ENCODE measurements at places on chromosomes 2 and 18. TPM values are rescaled to one million over a fixed set of nuclear protein-coding genes. Genes with fewer than 3 reads are reported as not detected.

DNA sequence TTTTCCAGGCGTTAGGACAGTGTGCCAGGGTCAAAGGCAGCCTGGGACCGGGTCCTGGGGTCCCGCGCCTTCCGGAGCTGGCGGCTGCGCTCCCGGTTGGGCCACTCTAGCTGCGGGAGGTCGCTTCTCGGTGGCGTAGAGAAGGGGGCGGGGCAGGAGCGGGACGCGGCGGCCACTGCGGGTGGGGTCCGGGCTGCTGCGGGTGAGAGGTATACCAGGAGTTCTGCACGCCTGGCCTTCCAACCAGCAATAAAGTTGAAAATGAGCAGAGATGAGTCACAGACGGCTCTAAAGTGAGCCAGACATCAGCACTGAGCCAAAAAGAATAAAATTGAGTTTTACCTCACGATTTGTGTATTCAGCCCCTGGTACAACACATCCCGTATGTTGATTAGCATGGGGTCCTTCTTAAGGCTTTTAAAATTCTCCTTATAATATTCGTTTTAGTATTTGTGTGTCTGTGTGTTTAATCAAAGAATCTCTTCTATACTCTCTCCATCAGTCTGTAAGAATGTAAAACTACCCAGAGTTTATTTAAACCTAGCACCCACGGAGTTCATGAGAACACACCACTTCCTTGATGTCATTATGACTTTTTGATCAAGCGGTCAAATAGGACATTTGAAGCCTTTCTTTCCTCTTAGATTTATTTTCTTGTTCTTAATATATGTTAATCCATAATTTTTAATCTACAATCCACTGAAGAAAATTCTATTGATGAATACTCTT, at the start of gene C1GALT1C1L:
Gene C1GALT1C1L (minus strand): TSS at position 108 of the 729 bp plus-strand sequence. CDS start 107 bp downstream, at position 1.
- DNase-seq: no peak
- H3K4me3 ChIP-seq: peak within 1 kb of the TSS; percentile 80
- no peaks in the 10 kb centered on the region for H3K36me3 ChIP-seq
- H3K4me1 ChIP-seq: peaks cover 2% of the 10 kb centered on the region
- no peaks in the 10 kb centered on the region for H3K27me3 ChIP-seq

FAM124B gene
- 4.0 TPM for total RNA-seq

DNA sequence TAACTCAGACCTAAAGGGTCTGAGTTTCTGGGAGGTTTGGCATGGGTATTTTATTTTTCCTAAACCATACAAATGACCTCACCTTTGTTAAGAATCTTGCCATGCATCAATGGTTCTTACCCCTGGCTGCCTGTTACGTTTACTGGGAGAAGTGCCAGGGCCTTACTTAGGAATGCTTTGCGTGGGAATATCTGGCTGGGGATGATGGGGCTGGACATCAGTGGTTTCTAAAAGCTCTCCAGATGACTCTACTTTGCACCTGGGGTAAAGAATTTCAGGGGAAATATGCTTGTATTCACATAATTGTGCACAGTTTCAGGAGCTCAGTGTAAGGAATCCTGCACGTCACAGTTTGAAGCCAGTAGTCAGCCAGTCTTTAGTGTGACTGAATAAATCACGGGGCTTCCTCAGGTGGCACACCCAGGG, 18.2 kb upstream of the DAW1 start:
- no peak overlapping the region for H3K4me3 ChIP-seq
- H3K36me3 ChIP-seq: no peaks in the 10 kb centered on the region
- H3K27ac ChIP-seq: peak overlapping the region; percentile 6
- peak; percentile 37 for DNase-seq
- no peaks in the 10 kb centered on the region for H3K27me3 ChIP-seq

GPR45 gene
- total RNA-seq: not detected

DNA sequence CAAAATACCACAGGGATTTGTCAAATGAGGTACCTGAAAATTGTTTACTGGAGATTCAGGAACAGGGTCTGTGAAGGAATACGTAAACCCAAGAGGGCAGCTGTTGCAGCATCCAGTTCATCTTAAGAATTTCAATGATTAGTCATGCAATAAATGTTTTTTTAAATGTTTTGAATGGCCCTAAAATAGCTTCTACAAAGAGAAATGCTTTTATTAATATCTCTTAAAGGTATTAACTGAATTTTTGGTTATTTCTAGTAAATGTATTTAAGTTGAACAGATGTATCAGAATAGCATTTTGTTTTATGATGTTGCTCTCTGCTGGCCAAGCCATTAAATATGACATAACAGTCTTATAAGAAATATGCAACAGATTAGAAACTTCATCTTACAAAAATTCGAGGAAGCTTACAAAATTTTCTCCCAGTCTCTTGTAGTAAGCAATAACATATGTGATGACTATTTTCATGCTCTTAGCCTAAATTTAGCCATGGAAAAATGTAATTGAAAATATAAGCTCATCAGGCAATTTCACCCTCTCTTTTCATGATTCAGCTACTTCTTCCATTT, 863.9 kb downstream of the SUCLG1 start:
- no peak overlapping the region for H3K4me3 ChIP-seq
- DNase-seq: no peak
- no peaks in the 10 kb centered on the region for H3K4me1 ChIP-seq
- H3K27me3 ChIP-seq: no peaks in the 10 kb centered on the region
- H3K27ac ChIP-seq: no peak overlapping the region
- no peaks in the 10 kb centered on the region for H3K36me3 ChIP-seq

GRCh38 chr2:98295721-98296414, 50.4 kb upstream of the CNGA3 start:
- H3K36me3 ChIP-seq: no peaks in the 10 kb centered on the region
- H3K4me3 ChIP-seq: no peak overlapping the region
- H3K4me1 ChIP-seq: no peaks in the 10 kb centered on the region
- H3K27me3 ChIP-seq: no peaks in the 10 kb centered on the region
- H3K27ac ChIP-seq: no peak overlapping the region
- DNase-seq: no peak

GRCh38 chr2:106735807-106736206, 150.2 kb downstream of the ST6GAL2 start:
- no peak overlapping the region for H3K4me3 ChIP-seq
- H3K4me1 ChIP-seq: no peaks in the 10 kb centered on the region
- H3K27ac ChIP-seq: no peak overlapping the region
- no peaks in the 10 kb centered on the region for H3K36me3 ChIP-seq
- DNase-seq: no peak
- H3K27me3 ChIP-seq: no peaks in the 10 kb centered on the region

PFN4 gene
- total RNA-seq: 1.9 TPM

GRCh38 chr18:11149441-11150270, at the start of gene PIEZO2:
Gene PIEZO2 (minus strand): TSS chr18:11149569. CDS start chr18:11148588, 981 bp downstream.
- H3K27ac ChIP-seq: no peak within 1 kb of the TSS
- peaks cover 3% of the 10 kb centered on the region for H3K4me1 ChIP-seq
- no peak for DNase-seq
- no peaks in the 10 kb centered on the region for H3K27me3 ChIP-seq

DNA sequence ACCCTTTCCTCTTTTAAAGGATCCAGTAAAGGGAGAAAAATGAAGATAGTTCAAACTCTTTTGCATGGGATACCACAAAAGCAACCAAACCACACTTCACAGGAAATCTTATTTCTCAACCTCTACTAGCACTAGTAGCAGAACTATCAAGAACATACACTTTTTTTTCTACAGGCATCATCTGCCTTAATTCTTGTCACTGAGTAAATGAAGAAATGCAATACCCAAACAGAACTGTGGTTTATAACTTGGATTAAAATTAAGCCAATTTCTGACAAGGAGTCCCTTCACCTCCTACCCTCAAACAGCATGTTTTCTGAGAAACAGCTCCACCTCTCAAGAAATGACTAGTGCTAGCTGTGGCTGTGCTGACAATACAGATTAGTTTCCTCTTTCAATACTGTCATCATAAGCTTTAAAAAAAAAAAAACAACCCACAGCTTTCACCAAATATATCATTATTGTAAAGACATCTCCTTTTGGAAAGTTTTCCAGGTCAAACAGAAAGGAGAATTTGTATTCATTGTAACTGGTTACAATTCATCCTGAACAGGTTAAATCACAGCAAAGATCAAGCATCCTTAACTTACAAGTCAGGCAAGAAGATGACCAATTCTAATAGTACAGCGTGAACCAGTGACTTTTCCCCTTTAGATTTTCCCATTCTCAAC, 44.4 kb downstream of the PTPN2 start:
- H3K4me1 ChIP-seq: peaks cover 18% of the 10 kb centered on the region
- peak overlapping the region; percentile 40 for H3K27ac ChIP-seq
- peak overlapping the region; percentile 13 for H3K4me3 ChIP-seq
- no peak for DNase-seq
- no peaks in the 10 kb centered on the region for H3K27me3 ChIP-seq

DNA sequence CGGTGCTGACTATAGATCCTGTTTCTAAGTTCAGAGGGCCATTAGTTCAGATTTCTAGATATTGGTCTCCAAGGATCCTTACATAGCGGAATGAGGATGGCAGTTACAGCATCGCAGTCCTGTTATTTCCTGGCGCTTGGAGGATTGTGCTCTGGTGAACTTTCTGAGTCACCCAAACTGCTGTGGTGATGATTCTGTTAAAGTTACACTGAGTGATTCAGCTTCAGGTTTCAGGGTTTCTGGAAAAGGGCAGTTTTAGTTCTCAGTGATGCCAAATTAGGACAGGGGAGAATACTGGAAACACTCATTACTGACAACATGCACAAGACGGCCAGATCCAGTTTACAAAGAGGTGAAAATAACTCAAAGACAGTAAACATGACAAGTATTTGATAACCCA, 52.1 kb upstream of the ANKRD62 start:
- H3K4me3 ChIP-seq: no peak overlapping the region
- H3K27ac ChIP-seq: no peak overlapping the region
- H3K4me1 ChIP-seq: peaks cover 8% of the 10 kb centered on the region
- H3K36me3 ChIP-seq: no peaks in the 10 kb centered on the region

- no peaks in the 10 kb centered on the region for H3K27me3 ChIP-seq
- peak overlapping the region; percentile 56 for H3K27ac ChIP-seq
- no peak overlapping the region for H3K4me3 ChIP-seq
- DNase-seq: no peak
- H3K4me1 ChIP-seq: peaks cover 63% of the 10 kb centered on the region
Observed at GRCh38 chr2:33077311-33077710, 130.6 kb downstream of the LTBP1 start.

CYP26B1 gene
- 6.0 TPM for total RNA-seq

DNA sequence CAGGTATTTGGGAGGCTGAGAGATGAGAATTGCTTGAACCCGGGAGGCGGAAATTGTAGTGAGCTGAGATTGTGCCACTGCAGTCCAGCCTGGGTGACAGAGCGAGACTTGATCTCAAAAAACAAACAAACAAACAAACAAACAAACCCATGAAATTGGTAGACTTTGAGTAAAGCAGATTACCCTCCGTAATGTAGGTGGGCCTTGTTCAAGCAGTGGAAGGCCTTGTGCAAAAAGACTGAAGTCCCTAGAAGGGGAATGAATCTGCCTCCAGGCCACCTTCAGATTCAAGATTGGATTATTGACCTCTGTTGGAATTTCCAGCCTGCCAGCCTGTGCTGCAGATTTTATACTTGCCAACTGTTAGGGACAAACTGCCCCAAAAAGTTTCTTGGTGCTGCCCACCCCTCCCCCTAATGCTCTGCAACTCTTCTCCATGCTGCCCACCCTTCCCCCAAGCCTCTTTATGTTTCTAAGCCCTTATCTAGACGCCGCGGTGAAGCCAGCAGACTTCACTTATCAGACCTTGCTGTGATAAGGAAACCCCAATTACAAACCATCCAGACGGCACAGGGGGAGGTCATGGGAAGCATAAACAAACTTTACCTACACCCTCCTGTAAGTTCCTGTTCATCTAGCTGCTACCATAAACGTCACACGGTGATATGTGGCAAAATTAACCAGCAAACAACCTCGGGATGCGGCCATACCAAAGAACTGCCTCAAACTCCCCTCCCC, 17.0 kb downstream of the CYP27A1 start:
- H3K27me3 ChIP-seq: no peaks in the 10 kb centered on the region
- H3K4me1 ChIP-seq: peaks cover 6% of the 10 kb centered on the region
- H3K36me3 ChIP-seq: no peaks in the 10 kb centered on the region
- H3K4me3 ChIP-seq: no peak overlapping the region
- H3K27ac ChIP-seq: no peak overlapping the region

- H3K36me3 ChIP-seq: no peaks in the 10 kb centered on the region
- DNase-seq: no peak
- no peak overlapping the region for H3K27ac ChIP-seq
- no peak overlapping the region for H3K4me3 ChIP-seq
- H3K27me3 ChIP-seq: no peaks in the 10 kb centered on the region
Observed at GRCh38 chr2:105573490-105573889, 171.2 kb upstream of the NCK2 start.

- no peaks in the 10 kb centered on the region for H3K4me1 ChIP-seq
- no peaks in the 10 kb centered on the region for H3K27me3 ChIP-seq
- no peak overlapping the region for H3K4me3 ChIP-seq
- no peaks in the 10 kb centered on the region for H3K36me3 ChIP-seq
- no peak overlapping the region for H3K27ac ChIP-seq
Observed at GRCh38 chr2:184689638-184690037, 91.3 kb downstream of the ZNF804A start.

DNA sequence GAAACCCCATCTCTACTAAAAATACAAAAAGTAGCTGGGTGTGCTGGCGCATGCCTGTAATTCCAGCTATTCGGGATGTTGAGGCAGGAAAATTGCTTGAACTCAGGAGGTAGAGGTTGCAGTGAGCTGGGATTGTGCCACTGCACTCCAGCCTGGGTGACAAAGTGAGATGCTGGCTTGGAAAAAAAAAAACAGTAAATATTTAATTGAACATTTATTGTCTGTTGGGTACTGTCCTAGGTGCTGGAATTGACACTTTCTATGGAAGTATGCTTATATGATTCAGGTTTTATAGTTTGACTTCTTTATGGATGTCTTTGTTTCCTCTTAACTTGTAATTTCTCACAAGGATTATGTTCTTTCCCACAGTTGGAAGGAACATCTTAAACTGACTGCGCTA, 633.1 kb upstream of the SETBP1 start:
- H3K27ac ChIP-seq: no peak overlapping the region
- no peak for DNase-seq
- no peaks in the 10 kb centered on the region for H3K27me3 ChIP-seq
- no peak overlapping the region for H3K4me3 ChIP-seq

DNA sequence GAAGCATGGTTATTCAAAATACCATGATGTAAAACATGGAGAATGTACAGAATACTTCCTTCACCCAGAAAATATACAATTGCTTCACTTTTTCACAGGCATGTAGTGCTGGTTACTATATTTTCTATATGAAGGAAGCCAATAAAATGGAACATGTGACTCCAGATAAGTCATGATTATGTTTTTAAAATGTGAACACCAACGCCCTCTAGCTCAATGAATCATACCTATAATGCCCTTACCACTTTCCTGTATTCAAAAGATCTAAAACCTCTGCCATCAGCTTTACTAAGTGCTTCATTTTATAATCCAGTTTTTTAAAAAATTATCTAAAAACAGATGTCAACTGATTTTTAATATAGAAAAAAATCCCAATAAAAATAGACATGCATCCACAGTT, 59.9 kb downstream of the SMAD2 start:
- no peaks in the 10 kb centered on the region for H3K4me1 ChIP-seq
- no peaks in the 10 kb centered on the region for H3K27me3 ChIP-seq
- no peak overlapping the region for H3K4me3 ChIP-seq
- no peak overlapping the region for H3K27ac ChIP-seq
- DNase-seq: no peak
- peaks cover 2% of the 10 kb centered on the region for H3K36me3 ChIP-seq

ATP8B1 gene
- total RNA-seq: 68.7 TPM

GRCh38 chr2:213868526-213868925, 542.3 kb upstream of the VWC2L start:
- H3K27me3 ChIP-seq: no peaks in the 10 kb centered on the region
- H3K36me3 ChIP-seq: no peaks in the 10 kb centered on the region
- H3K27ac ChIP-seq: no peak overlapping the region

Measured in thoracic aorta (tissue), 2 donors.